Stimulated activated CD8-positive, alpha-beta memory T cell treated with anti-CD3 and anti-CD28 coated beads, Interleukin-4, amount 100 ng/mL, for 4 hours (primary cell): ENCODE measurements at places on chromosomes 7 and 10.
A peak's percentile ranks its signal among the peaks of the same experiment; 100 is the strongest.

GRCh38 chr7:37482505-37482904, 33.8 kb upstream of the ELMO1 start:
- DNase-seq, result no peak

- DNase-seq, result no peak
These were observed 593.5 kb upstream of the MGMT start for GRCh38 chr10:128873411-128874054.

- DNase-seq, result no peak
These were observed 49.3 kb upstream of the DAGLB start for GRCh38 chr7:6496842-6497636.

- no peak for DNase-seq
These were observed 107.8 kb downstream of the RAB18 start for GRCh38 chr10:27611744-27612550.

DNA sequence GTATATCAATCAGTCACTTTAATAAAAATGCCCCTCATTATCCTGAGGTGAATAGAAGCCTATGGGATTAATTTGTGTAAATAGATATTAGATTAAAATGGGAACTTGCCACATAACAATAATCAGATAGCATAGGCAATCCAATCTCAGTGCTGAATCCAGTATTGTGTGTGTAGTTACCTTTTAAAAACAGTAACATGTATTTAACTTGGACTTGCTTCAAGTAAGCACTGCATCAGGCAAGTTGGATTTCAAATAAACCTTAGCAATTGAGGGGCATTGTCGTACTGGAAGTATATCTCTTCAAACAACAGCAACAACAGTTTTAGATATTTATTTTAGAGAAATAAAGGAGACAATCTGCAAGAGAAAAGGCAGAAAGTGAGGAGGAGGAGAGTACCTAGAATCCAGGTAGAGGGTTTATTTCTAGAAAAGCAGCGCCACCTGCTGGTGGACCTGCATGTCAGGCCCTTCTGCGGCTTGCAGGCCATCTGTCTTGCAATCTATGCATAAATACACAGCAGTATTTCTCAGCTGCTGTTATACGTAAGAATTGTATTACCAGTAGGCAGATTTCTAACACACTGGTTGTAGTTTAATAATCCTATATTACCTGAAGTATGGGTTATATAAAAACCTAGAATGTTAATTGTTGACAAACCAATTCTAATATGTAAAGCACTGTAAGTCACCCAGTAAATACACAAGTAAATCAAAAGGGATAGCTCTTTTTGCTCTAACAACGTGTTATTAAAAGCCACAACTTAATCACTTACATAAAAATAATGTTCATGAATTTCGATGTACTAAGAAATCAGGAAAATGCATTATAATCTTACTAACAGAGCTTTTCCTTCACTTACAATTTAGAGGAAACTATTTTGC, 652.8 kb downstream of the KCNMA1 start:
- DNase-seq, result peak; percentile 9

DNA sequence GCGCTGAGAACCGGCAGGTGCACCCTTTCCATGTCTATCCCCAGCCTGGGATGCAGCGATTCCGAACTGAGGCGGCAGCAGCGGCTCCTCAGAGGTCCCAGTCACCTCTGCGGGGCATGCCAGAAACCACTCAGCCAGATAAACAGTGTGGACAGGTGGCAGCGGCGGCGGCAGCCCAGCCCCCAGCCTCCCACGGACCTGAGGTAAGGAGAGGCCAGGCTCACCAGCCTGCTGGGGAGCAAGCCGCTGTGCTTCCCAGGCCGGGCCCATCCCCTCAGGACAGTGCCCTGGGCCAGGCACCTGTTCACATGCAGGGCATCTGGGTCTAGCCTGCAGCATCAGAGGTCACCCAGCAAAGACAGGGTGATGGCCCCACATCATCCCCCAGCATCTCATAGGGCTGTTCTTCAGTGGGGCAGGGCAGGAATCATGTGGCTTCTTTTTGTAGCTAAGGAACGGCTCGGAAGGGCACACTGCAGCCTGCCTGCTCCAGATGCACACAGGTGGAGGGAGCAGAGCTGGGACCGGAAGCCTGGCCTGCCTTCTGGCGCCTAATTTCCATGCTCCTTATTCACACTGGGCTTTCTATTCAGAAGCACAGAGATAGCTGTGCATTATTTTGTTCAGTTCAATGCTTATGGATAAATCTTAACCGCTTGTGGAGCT, 18.9 kb downstream of the BAG3 start:
- no peak for DNase-seq

DNA sequence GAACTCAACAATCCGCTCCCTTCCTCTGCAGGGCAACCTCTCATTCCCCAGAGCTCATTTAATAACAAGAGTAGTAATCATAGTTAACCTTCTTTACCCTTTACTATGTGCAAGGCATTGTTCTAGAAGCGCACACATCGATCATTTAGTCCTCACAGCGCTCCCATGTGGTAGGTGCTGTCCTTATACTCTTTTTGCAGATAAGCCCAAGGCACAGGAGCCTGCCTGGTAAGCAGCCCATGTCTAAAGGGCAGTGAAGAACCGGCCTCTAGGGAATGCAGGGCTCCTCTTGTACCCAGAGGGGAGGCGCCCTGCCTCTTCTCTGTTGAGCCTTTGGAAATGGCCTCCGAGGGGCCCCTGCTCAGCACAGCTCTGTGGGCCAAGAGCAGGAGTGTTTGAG, 14.3 kb downstream of the CHST3 start:
- no peak for DNase-seq

- no peak for DNase-seq
These were observed 2.8 kb downstream of the TDRD1 start for GRCh38 chr10:114181971-114182370.

DNA sequence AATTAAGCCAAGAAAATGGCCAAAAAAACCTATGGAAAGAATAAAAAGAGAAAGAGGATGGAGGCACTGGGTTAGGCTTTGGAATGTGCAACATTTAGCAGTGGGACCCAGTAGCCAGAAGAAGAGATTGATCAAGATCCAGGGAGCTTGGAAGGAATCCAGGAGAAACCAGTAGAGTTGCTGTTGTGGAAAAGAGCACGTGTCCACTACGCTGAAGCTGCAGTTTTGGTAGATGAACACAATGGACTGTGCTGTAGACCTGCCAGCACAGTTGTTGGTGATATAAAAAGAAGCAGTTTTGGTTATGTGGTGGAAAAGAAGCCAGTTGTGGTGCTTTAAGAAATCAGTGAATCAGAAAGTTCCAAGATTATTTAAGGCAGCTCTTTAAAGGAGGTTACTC, 802.2 kb upstream of the POM121L12 start:
- no peak for DNase-seq

GRCh38 chr10:75189266-75190096, 21.1 kb upstream of the VDAC2 start:
- DNase-seq, result no peak

DNA sequence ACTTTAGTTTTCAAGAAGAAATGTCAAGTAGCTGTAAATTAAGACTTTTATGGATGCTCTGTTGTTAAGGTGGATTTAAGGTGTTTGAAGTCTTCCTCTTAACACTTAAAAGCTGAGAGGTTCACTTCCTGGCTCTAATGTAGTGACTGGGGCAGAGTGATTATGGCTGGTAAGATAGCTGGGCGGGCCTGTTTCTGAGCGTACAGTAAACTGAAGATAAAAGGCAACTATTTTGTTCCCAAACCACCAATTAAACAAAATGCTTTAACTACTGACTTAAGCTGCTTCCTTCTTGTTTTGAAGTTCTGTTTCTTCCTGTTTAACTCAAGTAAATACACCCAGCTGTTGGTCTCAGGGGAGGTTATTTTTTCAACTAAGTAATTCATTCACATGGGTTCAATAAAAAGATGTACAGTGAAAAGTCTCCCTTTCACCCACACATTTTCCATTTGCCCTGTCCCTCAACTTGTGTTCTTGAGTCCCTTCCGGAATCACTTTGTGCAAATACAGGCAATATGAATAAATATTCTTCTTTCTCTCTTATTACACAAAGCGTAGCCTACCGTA, 19.3 kb downstream of the VWA2 start:
- DNase-seq, result no peak
